HTR-8/SVneo (cell line): ENCODE measurements at places on chromosomes 1 and 21.

DNA sequence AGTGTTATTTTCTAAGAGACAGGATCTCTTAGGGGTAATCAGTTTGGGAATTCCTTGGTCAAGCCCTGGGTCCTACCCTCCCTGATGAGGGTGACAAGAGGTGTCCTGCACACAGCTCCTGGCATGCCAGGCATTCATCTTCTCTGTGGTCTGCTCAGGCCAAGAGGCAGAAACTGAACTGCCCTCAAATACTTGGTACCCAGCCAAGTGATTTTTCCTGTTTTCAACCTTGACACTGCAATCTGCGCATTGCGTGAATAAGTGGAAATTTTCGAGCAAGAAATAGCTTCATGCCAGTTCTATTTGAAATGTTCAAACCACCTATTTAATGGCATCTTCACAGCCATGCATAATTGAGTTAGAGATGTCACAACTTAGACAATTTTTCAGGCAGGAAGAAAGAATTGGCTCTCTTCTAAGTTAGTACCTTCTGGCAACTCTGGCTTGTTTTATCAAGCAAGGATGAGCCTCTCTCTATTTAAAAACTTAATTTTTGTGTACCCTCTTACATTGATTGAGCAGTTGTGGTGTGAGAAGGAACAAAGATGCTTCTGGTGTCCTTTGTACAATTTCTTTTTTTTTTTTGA lies 27.0 kb downstream of the DNM3 start:
- DNase-seq = no peak

GRCh38 chr1:156162430-156163037 lies 9.1 kb downstream of the SEMA4A start:
- no peak for DNase-seq

DNA sequence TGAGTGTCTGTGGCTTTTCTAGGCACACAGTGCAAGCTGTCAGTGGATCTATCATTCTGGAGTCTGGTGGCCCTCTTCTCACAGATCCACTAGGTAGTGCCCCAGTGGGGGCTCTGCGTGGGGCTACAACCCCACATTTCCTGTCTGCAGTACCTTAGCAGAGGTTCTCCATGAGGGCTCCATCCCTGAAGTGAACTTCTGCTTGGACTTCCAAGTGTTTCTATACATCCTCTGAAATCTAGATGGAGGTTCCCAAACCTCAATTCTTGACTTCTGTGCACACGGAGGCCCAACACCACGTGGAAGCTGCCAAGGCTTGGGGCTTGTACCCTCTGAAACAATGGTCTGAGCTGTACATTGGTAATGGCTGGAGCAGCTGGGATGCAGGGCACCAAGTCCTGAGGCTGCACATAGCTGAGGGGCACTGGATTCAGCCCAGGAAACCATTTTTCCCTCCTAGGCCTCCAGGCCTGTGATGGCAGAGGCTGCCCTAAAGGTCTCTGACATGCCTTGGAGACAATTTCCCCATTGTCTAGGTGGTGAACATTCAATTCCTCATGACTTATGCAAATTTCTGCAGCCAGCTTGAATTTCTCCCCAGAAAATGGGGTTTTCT lies 29.2 kb upstream of the TSNAX start:
- DNase-seq = no peak

- DNase-seq = no peak
These were observed 1.7 kb downstream of the C1QB start for GRCh38 chr1:22654692-22655091.

DNA sequence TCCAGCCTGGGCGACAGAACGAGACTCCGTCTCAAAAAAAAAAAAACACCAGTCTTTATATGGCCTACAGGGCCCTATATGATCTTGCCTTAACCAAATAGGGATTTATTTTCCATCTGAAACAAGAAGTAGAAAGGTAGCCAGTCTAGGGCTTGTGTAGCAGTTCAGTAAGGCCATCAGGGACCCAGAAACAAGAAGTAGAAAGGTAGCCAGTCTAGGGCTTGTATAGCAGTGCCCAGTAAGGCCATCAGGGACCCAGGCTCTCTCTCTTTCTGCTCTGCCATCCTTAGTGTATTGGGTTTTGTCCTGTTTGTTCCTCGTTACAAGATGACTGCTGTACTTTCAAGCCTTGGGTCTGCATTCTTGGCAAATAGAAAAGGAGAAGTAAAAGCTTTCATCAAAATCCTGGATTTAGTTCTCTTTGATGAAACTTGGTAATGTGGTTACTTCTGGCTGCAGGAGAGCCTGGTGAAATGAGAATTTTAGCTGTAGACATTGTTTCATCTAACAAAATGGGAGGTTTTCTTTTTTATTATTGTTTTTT lies 46.1 kb downstream of the PKN2 start:
- no peak for DNase-seq

DNA sequence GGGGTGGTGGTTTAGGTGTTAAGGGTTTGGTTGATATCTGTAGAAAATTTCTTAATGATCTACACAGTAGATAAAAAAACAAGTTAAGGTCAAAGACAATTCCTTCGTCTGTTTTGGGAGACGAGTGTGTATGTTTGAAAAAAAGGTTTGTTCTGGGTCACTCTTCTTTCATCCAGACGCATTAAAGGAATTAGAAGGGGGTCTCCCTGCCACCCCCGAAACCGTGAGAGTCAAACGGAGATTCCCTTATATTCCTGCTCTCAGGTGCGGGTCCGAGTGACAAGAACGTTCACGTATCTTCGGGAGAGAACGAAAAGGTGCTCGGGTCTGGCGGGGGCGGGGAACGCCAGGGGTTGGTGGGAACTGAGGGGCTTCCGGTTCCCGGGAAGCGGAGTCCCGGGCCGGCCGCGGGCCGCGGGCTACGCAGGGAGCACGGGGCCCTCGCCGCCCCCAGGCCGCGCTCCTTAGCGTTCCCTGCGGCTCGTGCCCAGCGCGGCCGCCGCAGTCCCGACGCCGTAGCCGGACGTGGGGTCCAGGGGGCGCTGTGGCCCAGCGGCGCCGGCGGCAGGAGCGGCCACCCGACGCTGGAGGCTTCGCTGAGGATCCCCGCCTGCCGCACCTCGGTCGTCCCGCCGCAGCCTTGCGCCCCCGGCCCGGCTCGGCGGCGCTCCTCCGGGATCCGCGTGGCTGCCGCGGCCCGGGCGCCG lies at the start of gene ZFYVE9:
Gene ZFYVE9, plus strand, starts transcription at position 577 of the 707 bp plus-strand sequence. CDS start 91,118 bp downstream, outside the sequence.
- peak; percentile 61 for DNase-seq

DNA sequence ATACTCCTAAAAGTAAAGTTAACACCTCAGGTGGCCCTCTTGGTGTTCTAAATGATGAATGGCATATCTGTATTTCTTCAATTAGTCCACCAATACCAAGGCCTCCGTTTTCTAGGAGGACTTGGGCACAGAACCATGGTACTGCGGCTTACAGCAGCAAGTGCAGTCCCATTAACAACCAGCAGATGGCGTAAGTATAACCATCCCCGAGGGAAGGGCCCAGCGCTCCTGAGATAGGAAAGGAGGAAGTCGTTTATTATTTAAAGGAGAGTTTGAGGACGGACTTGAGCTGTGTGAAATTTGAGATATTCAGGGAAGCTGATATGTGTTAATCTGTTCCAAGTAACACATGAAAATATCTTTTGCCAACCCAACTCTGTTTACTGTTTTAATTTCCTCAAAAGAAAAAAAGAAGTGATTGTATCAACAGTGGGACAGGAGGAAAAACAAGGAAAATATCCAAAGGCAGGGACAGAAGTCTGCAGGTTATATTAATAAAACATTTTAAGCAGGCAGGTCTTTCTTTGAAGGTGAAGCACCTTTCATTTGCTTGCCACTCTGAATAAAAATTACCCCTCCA lies 37.7 kb upstream of the KCNJ15 start:
- peak; percentile 52 for DNase-seq

DNA sequence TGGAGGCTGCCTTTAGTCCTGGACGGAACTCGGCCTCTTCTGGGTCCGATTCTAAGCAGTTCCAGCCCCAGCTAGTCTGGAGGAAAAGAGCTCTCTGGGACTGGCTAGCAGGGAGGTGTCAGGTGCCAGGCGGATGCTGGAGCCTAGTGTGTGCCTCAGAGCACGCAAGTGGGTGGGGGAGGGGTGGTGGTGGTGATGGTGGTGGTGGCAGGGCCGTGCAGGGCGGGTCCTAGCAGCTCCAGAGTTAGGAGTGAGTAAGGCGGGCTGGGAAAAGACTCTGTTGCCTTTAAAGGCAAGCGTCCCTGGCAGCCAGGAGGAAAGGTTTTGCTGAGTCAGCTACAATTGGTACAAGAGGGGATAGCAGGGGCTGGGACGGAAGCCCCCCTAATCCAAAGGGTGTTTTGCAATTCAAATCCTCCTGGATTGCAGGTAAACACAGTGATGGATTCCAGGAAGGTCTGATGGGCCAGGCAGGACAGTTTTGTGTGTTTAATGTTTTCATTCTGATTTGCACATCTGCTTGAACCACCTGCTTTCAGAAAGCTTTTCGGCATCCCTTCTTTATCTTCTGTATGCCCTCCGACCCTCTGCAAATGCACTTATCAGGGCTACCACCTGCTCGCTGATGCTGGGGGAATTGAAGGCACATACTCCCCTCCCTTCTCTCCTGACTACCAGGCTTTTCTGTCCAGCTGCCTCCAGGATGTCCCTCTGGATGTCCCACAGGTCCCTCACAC lies 4.1 kb upstream of the SLC2A1 start:
- DNase-seq = no peak

GRCh38 chr1:188281921-188282320 lies 1453.2 kb downstream of the PLA2G4A start:
- DNase-seq = no peak
